ENCODE measurements at places on chromosomes 2 and 18.

DNA sequence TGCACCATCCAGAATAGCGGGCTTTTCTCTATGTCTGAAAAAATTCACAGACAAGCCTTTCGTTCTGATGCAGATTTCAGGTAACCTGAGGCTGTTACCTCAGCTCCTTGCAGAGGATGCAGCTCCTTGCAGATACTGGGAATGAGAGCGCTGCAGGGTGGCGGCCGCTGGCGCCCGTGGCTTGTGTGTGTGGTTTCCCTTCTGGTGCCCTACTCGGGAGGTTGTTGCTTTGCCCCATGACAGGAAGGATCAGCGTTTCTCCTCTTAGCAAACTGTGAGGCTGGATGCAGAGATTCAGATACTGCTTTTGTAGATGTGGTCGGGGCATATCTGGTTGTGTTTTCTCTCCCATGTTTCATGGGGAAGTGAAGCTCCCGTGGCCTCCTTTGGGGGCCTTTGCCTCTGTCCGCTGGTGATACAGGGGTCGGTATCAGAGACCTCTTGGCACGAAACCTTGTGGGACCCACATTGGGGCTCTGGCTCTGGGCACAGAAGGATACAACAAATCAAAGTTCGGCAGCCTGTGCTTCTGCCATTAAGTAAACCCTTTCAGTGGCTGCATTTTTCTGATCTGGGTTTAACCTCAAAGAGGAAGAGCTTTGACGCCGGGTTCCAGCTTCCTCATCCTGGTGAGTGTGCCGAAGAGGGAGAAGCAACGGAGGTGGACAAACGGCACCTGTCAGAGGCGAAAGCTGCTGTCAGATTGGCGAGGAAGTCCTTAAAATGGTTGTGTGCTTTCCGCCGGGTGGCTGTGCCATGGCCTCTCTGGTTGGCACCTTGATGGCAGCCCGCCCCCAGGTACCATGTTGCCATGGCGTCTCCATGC is 127.8 kb downstream of the MBP start:
- DNase-seq: peak; percentile 49

DNA sequence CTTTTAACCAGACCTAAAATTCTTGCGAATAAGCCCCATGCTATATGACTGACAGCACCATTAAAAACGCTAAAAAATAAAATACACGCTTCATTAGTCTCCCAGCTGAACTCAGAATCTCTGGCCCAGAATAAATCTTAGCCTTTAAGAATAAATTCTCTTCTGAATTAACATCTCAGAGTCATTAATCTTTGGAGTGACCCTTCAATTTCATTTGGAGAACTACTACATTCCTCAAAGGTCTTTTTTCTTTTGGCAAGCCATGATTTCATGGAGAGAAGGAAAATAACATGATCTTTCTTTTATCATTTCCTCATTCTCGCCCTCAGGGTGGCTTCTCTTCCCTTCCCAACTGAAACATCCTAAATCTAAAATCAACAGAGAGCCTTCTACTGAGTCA is 259.0 kb downstream of the AFF3 start:
- DNase-seq: no peak

- no peak for DNase-seq
Measured at GRCh38 chr2:234130777-234131181, 80.3 kb downstream of the SPP2 start.

DNA sequence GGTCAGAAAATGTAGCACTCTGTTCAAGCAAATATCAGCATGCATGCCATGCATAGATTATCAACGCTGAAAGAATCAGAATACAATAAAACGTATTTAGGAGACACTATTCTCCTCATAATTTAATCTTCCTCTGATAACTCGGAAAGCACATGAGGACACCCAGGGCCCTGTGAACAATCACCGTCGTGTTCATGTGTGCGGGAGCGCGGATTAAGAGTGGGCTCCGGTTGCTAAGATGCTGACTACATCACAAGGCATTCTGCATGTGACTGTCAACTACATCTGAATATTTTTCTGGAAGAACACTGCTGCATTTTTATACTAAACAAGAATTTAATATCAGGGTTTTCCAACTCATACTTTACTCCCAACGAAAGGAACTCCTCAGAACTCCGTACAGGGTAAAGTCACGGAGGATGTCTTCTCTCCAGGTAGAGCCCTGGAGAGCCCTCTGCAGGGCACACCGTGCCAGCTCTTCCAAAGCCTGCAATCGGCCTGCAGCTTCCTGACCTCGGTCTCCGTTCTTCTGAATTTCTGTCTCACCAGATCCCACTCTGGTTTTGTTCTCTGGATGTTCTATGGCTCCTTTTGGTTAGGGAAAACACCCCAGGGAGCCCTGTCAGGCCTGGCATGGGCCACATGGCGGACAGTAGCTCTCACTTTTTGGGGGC is 59.6 kb downstream of the ZNF516 start:
- no peak for DNase-seq

DNA sequence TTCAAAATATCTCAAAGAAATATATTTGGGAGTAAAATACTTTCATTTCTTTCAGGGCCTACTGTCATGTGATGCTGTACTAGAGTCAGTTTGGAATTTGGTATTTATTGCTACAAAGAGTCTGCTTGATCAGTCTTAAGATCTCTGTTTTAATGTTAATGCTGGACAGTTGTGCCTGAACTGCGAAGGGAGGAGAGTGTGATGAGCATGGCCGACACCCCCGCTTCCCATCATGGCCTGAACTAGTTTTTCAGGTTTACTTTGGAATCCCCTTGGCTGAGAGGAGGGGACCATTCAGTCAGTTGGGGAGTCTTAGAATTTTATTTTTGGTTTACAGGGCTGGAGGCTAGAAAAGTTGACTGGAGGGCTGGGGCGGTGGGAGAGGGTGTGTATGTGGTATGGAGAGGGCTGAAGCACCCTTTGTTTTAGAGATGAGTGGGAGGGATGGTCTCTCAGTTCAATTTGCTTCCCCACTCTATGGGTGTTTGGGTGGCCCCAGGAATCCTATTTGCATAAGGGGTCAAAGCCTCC is 20.9 kb upstream of the TEX44 start:
- no peak for DNase-seq

DNA sequence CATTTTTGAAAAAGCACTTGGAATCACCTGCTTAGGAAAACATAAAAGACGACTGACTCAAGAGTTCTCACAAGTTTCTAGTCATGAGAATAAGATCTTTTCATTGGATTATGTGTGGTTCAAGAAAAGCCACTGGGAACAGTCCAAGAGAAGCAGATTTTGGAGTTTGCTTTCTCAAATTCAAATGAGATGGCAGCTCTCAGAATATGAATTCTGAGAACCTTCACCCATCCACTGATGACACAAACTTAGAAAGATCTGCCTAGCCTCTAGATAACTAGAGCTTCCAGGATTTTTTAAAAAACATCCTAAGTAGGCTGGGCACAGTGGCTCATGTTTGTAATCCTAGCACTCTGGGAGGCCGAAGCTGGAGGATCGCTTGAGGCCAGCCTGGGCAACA is 26.8 kb downstream of the MEX3C start:
- DNase-seq: no peak

GRCh38 chr2:146952696-146953095 is 892.1 kb upstream of the ACVR2A start:
- no peak for DNase-seq

DNA sequence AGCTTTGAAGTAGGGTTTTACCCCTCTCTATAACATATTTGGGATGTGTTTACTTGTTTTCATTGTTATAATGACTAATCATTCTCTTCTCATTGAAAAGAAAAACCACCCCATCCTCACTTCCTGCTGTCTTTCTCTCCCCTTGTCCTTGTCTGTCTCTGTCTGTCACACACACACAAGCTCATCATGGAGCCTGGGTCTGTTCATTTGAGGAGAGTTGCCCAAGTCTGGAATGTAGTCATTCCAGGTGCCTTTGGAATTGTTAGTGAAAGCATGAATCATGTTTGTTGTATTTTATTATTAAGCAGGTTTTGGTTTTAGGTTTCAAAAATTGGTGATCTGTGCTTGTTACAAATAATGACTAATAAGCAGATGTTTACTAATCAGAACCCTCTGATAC is 133.5 kb upstream of the IL1R2 start:
- no peak for DNase-seq

- DNase-seq: no peak
Measured at GRCh38 chr2:71277536-71278103, 50.7 kb upstream of the PAIP2B start.

- DNase-seq: no peak
Measured at GRCh38 chr2:148817210-148817708, 57.8 kb upstream of the KIF5C start.

DNA sequence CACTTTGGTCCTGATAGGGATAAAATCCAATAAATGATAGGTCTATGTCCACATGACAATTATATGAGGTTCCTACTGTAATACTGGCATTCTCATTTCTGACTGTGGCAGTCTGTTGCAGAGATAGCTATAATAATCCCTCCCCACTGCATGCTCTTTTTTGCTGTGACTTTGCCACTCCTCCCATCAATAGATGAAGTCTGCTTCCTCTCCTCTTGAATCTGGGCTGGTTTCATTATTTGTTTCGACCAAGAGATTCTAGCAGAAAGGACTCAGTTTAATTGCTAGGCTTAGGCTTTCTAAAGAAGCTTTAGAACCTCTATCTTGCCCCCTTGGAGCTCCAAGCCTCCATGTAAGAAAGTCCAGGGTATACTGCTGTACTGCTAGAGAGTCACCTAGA is 23.3 kb upstream of the CREB1 start:
- DNase-seq: no peak

DNA sequence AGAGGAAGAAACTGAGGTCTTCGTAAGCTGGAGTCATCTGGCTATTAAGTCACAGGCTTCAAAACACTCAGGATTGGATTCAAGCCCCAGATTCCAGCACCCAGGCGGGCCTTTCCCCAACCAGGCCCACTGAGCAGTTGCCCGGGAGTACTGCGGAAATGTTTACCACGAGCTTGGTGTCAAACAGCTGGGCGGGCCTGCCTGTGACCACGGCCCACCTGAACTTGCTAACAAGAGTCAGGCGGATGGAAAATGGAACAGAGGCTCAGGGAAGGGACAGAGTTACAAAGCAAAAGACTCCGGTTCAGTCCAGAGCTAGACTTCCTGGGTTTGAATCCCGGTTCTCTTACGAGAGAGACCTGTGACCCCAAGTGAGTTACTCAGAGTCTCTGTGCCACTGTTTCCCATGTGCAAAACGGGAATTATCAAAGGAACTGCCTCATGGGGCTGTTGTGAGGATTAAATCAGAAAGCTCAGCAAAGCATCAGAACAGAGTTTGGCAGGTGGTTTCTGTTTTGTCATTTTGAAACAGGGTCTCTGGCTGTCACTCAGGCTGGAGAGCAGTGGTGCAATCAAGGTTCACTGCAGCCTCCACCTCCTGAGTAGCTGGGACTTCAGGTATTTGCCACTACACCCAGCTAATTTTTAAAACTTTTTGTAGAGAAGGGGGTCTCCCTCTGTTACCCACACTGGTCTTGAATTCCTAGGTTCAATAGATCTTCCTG is 49.0 kb upstream of the TFCP2L1 start:
- DNase-seq: no peak

GRCh38 chr18:37654034-37654433 is 88.4 kb upstream of the CELF4 start:
- DNase-seq: no peak

DNA sequence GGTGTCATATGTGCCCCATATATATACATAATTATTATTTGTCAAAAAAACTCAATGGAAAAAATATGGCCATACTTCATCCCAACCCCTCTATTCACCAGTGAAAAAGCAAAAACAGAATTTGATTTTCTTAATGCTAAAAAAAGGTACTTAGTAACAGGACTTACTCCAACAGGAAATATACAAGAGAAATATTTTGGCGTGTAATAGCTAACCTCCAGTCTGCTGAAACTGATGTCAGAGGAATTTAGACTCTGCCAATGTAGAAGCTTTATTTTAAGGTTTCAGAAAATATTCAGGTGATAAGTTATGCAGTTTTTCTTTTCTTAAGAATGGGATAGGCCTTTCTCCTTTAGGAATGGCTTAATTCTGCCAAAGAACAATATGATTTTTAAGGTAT is 72.6 kb downstream of the TMEFF2 start:
- DNase-seq: no peak

DNA sequence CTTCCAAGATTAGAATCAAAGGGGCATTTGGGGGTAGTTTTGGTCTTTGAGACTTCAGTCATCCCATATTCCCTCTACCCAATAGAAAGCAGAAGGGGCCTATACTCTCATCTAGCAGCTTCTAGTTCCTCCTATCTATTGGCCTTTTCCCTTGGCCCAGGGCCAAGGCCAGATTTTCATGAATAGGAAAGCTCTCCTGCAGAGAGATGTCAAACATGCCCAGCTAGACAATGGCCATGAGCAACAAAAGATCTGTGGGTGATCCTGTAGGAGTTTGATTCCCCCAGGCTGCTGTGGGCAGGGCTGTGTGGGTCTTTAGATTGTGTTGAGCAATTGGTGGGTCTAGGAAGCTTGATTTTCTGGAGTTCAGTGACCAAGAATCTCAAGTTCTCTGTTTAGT is 2.9 kb upstream of the ADCYAP1 start:
- no peak for DNase-seq

GRCh38 chr2:195697681-195698220 is 40.7 kb downstream of the SLC39A10 start:
- DNase-seq: peak; percentile 15

GRCh38 chr2:17918789-17919188 is 40.3 kb downstream of the KCNS3 start:
- no peak for DNase-seq

DNA sequence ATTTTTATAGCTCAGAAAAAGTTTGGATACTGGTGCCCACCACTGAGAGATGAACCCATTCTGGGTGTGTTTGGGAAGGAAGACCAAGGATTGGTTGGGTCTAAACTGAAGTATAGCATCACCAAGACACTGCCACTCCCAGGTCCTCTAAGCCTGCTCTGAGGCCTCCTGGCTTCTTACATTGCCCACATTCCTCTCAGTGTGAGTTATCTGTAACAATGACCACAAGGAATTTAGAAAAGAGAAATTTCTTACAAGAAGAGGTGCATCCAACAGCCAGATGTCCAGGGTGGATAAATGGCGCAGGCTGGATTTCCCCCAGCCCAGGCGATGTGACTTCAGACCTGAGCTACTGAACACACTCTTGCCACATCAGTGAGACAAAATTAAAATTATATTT is 1.6 kb upstream of the GPR45 start:
- no peak for DNase-seq

- no peak for DNase-seq
Measured at GRCh38 chr2:905091-905832, 45.4 kb upstream of the SNTG2 start.

- DNase-seq: peak; percentile 38
Measured at GRCh38 chr2:11829324-11829946, 83.0 kb downstream of the LPIN1 start.

DNA sequence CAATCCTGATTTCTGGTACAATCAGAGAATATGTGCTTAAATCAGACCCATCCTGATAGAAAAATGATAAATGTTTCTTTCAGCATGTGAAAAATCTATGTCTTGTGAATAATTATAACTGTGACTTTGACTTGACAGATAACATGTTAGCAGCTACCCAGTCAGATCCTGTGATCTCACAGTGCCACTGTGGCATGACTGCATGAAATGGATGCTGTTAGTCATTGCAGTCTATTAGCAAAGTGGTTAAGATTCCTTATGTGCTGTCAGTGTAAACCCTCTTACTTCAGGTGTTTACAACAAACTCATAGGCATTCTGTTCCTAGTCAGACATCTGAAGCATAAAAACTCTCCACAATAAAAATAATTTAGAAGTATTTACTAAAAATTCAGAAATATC is 244.6 kb upstream of the RND3 start:
- DNase-seq: no peak
